Endothelial cell (in vitro differentiated cells): ENCODE measurements at places on chromosomes 2 and 18.

DNA sequence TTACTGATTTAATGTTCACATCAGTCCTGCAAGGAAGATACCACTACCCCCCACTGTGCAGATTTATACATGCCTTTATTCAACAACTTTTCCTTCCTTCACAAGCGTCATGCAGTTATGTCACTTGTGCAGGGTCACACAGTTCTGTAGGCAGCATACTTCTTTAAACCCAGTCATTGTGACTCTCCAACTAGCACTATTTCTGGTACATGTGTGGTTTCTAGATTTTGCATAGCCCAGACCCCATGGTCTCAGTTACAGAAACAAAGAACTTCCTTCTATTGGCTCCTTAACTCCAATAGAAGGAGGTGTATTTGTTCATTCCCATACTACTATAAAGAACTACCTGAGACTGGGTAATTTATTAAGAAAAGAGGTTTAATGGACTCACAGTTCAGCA is 333.1 kb downstream of the ZNF516 start:
- no peak for DNase-seq

GRCh38 chr18:59208602-59209125 is 11.3 kb upstream of the GRP start:
- no peak for DNase-seq

DNA sequence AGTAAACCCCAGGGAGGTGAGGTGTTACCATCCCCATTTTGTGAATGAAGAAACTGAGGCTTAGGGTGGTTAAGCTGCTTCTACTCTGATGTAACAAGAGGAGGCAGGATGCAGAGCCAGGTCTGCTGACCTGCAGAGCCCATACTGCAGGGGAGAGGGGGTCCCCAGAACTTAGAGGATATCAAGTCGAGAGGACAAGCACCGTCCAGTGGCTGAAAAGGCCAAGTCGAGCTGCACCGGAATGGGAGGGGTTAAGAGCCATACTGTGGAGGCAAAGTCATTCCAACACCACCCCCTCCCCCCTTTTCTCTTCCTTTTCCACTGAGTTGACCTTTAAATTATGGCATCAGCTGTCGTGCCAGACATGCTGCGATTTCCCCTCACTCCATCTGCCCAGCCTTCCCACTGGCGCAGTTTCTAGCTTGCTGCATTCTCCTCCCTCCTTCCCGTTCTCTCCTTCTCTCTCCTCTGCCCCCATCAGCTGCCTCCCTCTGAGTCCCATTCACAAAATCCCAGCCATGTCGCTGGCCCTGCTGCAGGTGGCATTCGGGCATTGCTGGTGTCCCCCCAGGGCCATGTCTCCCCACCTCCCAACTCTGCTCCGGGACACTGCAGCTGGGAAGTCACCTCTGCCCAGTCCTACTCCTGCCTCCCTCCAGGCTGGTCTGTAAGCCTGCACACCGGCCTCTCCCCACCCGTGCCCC is 346.9 kb downstream of the DYSF start:
- no peak for DNase-seq

GRCh38 chr18:3294435-3295080 is 32.6 kb downstream of the MYL12B start:
- no peak for DNase-seq

DNA sequence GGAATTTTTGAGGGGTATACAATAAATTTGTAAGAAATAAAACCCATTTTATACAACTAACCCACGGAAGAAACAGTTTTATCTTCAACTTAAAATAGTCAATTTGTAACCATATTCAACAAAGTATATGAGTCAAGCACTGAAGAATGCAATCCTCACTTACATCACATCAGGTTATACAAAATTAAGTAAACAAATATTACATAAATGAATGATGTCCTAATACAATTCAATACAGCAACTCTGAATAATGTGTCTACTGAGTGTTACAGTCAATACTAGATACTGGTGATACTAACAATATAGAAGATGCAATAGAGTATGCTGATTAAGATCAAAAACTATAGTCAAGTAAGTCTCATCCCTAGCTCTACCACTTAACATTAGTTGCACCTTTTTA is 58.6 kb downstream of the FANCL start:
- no peak for DNase-seq

GRCh38 chr2:79219383-79219988 is 59.9 kb upstream of the REG3A start:
- peak; percentile 49 for DNase-seq

- no peak for DNase-seq
Observed at GRCh38 chr2:2520401-2520811, 189.3 kb upstream of the MYT1L start.

- DNase-seq = no peak
Observed at GRCh38 chr18:76546436-76546835, 51.4 kb upstream of the ZNF516 start.

DNA sequence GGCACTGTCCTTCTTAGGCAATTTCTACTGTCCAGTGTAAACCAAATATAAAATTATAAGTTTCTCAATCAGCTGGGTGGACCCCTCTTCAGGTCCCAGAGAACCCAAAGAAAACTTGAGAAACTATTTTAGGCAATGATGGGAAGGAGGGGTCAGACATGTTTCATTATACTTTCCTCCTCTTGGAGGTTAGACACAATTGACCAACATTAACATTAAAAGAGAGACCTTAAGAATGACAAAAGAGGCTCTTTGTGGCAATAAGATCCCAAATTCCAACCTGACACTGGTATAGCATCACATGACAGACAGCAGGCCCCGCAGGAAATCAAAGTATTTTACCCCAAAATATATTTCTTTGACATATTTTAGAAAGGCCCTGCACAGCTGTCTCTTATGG is 73.1 kb downstream of the LRRTM1 start:
- no peak for DNase-seq

DNA sequence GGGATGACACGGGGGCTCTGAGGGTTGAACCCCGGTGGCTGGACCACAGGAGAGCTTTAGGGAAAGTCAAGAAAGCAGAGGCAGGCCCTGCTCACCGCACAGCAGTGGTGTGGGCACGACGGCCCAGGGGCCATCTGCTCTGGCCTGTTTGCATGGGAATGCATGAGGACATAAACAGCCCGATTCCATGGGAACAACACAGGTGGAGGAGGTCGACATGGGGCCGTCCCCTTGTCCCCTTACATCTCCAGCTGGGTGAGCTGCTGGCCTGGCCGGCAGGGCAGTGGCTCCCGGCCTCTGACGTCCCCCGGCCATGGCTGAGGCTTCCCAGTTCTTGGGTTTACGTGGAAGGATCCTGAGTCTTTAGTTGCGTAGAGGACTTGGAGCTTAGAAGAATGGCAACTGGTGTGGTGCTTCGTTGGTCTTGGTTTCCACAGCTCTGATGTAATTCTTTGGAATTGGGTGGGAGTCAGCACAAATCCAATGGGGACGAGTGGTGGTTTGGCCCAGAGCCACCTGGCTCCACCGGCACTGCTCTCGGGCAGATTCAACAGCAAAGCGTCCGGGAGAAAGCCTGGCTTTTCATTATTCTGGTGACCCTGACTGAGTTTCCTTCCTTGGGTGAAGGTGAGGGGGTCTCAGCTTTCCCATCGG is 98.3 kb upstream of the HDAC4 start:
- DNase-seq = no peak

DNA sequence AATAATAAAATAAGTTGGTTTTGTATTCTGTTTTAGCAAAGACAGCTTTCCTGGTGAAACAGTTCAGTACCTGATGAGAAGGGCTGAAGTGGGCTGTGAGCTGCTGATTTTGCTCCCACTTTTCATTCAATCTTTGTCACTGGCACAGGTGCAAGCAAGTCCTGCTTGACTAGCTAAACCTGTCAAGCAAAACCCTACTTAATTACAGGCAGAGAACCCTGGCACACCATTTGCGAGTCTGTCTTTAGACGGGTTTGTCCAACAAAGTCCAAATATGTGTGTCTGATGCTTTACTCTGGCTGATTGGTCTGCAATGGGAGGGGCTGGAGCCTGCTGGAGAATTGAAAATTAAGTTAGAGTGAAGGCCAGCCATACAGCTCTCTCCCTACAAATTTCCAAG is 267.2 kb downstream of the EPHA4 start:
- DNase-seq = no peak

DNA sequence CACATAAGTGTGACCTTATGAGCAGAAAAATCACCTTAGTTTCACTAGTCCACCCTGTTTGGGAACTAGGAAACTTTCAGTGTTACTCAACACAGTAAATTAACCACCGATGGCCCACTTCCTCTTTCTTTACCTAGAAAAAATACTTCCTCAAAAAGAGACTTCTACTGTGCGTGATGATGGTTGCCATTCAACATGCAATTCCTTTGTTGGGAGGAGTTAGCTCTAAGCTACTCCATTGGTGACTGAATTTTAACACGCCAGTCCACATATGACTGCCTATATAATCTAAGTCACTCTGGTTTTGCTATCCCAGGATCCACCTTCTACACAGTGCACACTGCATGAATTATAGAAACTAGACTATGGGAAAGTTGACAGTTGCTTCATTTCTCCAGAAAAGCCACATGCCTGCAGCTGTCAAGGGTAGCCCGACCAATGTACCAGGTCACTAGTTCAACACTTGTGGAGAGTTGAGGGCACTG is 47.8 kb upstream of the REG3G start:
- DNase-seq = no peak

GRCh38 chr2:235467588-235467987 is 26.3 kb upstream of the AGAP1 start:
- DNase-seq = no peak

GRCh38 chr18:44518091-44518615 is 162.5 kb upstream of the SETBP1 start:
- no peak for DNase-seq

DNA sequence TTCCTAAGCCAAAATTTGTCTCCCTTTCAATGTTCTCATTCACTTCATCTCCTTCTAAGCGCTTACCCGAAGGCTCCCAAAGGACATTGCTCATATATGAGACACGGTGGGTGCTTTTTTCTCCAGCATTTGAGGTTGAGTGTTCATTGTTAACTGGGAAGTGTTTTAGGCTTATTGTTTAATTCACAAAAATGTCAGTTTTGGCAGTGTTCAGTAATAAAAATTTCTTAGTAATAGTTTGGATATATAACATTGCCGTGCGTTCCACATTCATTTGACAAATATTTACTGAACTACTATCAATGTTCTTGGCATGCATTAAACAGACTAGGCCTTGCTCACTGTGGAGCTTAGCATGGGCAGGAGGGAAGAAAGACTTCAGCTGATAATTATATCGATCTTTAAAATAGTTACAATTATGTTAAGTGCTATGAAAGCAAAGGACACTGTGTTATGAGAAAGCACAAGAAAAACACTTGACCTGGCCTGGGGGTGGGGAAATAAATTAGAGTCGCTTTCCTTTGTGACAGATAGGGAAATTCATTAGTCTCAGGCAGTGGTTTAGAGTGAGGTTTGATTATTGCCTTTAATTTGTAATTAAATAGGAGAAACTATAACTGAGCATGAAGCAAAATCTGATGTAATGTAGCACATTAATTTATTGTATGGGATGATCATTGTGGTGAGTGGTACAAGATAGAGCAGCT is 82.2 kb upstream of the DOCK10 start:
- no peak for DNase-seq

- DNase-seq = no peak
Observed at GRCh38 chr18:39693359-39693758, 2127.8 kb upstream of the CELF4 start.

DNA sequence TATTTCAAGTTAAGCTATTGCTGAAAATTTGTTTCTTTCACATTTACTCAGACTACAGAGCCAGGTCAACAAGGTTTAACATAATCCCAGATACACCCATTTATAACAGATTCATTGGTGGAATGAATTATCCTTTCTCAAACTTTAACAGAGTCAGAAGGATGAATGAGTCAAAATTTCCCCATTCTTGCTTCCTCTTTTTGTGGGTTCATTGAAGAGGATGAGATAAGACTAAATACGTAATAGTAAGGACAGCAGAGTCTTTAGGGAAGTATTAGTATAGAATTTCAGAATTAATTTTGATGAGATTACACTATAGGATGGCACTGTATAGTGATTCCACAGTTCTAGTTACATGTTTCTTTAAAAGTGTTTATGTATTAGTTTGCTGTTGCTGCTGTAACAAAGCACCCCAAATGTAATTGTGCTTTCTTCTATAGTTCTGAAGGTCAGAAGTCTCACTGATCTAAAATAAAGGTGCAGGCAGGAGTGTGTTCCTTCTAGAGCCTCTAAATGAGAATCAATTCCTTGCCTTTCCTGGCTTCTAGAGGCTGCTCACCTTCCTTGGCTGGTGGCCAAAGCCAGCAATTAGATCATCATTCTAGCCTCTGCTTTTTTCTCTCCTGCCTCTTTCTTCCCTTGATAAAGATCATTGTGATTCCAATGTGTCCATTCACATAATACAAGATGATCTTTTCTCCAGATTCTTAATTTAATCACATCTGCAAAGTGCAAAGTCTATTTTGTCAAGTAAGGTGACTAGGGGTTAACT is 309.3 kb upstream of the PIK3C3 start:
- no peak for DNase-seq

- no peak for DNase-seq
Observed at GRCh38 chr2:239167011-239167673, 233.7 kb downstream of the HDAC4 start.

DNA sequence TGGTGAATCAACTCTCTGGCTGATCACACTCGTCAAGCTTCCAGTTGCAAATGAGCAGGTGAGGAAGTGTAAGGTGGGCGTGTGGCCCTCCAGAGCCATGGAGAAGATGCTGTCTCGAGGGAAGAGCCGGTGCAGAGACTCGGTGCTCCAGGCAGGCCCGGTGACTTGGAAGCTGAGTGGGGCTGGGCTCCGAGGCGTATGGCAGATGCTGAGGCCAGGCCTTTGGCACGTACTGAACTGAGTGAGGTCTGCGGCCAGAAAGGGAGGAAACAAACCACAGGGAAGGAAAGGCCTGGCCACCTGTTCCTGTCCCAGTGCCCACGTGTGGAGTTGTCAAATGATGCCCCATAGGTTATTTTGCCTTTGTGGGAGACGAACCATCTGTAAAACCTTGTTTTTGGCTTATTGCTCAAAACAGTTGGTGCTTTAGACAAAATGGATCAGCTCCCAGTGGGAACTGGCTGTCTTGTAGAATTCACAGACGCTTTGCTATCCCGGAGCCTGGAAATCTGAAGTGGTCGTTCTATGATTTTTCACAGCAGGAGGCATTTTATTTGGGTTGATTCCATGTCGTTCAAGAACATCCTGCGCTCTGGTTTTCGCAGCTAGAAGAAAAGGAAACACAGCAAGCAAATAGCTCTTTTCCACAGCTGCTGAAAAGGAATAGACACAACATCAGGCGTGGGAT is 117.5 kb upstream of the TMEM18 start:
- DNase-seq = no peak
